ENCODE measurements at places on chromosomes 6 and 20.

DNA sequence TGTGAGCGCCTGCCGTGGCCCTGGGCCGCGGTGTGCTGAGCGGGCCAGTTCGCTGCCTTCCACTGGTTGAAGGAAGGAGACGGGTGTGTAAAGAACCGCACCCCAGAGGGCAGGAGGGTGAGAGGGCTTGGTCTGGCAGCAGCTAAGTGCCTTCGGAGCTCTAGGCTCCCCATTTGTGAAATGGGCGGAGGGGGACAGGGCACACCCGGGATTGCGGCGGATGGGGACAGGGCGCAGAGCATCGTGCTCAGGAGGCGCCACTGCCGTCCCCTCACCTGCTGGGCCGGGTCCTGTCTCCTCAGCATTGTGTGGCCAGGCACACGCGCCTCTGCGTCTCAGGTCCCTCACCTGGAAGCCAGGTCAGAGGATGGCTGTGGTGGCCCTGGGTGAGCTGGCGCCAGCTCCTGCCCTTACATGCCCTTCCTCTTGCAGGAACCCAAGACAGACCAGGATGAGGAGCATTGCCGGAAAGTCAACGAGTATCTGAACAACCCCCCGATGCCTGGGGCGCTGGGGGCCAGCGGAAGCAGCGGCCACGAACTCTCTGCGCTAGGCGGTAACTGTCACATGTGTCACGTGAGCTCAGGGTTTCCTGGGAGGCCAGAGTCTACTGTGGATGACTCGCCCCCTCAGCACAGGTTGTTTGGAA, 3.1 kb downstream of the ADRM1 start:
- no peak for DNase-seq

GRCh38 chr20:38863024-38863851, 57.7 kb downstream of the PPP1R16B start:
- DNase-seq = peak; percentile 74

GRCh38 chr6:39327507-39327906, 5.0 kb upstream of the KCNK16 start:
- DNase-seq = no peak

DNA sequence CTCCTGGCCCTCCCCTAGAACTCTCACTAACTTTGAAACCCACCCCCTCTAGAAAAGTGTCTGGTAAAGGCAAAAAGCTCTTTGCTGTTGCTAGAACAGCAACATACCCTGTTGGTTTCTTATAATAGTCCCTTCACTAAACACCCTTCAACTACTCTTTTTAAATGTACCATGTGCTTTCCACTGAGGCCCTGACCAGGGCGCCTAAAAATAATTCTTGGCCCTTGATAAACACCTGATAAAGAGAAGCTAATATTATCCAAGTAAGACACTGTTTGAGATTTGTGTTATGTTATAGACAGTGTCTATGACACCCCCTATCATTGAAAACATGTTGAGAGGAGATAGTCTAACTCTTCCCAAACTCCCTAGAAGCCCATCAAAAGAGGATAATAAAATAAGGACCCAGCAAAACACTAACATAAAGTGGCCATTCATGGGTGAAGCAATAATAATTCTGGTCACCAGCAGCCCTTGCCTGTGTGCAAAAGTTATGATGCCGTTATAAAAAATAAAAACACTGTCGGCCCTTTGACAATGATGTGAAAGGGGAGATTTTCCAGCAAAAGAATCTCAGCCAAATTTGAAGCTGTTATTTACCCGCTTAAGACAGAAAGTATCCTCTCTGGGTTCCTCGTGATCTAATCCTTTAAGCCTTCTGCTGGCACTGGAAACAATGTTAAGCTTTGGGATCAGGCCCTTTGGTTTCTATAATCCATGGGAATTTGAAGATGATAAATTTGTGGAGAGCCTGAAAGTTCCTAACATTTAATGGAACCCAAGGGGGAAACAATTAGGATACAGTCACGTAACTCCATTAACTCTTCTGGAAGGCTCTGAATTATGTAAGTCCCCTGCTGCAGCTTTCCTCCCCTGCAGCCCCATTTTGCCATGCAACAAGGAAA, 122.6 kb upstream of the PLCB4 start:
- DNase-seq = no peak

GRCh38 chr6:158737710-158738615, 81.2 kb downstream of the EZR start:
- peak; percentile 24 for DNase-seq

DNA sequence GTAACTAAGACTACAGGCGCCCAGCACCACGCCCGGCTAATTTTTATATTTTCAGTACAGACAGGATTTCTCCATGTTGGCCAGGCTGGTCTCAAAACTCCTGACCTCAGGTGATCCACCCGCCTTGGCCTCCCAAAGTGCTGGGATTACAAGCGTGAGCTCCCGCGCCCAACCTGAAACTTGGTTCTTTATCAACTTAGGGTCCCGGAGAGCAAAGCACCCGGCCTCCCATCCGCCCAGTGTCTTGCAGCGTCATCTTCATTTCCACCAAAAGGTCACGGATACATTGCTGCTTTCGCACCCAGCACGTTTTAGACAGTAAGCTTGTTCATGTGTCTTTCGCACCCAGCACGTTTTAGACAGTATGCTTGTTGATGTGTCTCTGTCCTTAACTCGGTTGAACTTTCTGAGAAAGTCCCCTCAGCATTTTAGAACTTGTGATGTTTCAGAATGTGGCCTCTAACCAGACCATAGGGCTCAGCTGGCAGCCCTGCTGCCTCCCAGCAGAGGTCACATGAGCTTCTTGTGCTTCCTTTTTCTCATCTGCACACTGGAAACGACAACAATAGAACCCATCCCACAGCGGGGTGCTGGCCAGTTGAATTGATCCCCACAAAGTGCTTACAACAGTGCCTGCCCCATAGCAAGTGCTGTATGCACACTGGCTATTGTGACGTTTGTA, 48.8 kb downstream of the PRR18 start:
- no peak for DNase-seq

Measured in OCI-M1 (cell line).